NCI-H2081 treated with DMSO at 0.1 percent for 48 hours (cell line): ENCODE measurements at places on chromosomes 12 and 14.

GRCh38 chr14:98290596-98290995 lies 981.4 kb downstream of the BCL11B start:
- DNase-seq, result no peak

DNA sequence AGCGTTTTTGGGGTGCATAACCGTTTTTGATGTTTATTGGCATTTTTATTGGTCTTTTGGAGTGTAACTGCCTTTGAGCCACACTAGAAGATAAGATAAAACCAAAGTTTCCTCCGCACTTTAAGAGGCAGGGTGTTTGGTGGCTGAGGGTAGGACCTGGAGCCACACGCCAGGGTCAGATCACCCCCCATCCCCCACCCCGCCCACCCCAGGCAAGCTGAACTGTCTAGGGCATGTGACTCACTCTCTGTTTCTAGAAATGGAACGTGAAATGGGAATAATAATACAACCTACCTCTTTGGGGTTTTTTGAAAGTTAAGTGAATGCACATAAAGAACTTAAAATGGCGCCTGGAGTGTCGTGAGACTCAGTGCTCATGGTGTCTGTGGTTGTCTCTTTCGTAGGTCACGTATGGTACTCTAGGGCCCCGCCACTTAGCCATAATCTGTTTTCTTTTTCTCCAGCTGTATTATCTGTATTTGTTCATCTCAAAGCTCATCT lies 56.0 kb downstream of the PPP2R5C start:
- no peak for DNase-seq

DNA sequence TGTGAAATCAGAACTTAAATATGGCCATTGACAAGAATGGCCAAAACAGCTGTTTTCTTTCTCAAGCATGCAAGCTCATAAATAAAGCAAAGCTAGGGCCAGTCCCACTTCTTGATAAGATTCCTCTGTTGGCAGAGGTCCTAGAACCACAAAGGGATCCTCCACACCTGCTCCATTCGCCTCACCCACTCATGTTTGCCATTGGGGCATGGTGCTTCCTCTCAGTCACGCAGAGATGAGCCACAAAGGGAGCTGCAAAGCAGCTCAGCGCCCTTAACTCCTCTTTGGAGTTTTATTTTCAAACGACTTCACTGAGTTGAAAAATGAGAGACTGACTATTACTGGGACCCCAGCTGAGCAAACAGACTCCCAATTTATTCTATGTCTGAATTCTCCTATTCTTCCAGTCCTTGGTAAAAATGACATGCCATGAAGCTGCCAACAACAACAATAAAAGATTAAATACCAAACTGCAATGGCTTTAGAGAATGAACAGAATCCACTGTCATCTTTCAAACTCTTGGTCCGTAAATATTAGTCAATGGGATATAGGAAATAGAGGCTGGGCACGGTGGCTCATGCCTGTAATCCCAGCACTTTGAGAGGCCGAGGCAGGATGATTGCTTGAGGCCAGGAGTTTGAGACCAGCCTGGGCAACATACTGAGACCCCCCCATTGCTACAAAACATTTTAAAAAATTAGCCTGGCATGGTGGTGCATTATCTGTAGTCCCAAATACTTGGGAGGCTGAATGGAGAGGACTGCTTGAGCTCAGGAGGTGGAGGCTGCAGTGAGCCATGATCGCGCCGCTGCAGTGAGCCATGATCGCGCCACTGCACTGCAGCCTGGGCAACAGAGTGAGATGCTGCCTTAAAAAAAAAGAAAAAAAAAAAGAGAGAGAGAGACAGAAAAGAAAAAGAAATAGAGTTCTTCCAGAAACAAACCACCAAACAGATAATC lies 16.4 kb downstream of the MANSC1 start:
- DNase-seq, result peak; percentile 70

- DNase-seq, result no peak
These were observed 10.9 kb upstream of the RIN3 start for GRCh38 chr14:92502541-92503286.

DNA sequence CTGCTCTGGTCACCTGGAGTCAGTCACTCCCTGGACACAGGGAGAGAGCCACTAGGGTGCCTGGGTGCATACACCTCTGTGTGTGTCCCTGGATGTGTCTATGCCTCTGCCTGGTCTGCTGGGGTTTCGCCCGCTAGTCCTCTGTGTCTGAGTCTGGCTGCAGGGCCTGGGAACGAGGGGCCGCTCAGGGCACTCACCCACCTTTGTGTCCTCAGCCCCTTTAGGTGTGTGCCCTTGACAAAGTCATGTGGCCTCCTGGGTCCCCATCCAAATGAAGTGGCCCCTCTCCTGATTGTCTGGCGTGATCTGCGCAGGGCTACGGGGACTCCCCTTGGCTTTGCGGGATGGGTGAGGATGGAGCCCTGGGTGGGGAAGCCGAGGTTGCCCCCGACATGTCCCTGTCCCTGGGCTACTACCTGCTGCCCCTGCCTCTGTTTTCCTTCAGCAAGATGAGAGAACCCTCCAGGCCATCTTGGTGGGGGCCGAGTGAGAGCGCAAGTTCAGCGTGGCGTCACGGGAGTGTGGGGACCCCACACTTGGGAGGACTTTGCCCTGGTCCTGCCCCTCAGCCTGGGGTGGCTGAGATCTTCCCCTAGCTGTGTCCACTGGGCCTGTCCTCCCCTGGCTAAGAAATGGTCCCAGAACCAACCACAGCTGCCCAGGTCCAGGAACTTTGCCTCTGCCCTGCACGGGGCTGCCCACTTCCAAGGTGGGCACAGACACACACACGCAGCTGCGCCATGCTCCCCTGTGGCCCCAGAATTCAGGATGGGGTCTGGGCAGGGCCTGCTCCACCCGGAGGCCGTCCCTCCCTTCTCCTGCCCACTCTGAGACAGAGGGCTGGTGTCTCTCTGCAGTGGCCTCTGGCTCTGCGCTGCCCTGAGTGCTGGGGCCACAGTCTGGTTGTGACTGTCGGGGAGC lies 2.7 kb upstream of the AHNAK2 start:
- DNase-seq, result no peak

DNA sequence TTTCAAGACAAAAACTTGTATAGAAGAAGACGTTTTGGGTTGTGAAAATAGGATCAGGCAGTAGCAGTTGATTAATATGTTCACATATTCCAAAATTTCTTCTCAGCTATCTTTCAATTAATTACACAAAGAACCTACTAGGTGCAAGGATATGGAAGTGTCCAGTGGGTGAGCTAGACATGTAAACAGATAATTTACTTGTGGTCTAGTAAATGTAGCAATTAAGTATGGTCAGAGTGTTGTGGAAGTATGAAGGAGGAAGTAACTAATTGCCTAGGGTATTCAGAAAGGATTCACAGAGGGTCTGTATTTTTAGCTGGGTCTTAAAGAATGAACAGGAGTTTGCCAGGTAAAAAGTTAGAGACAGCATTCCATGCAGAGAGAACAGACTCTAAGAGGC lies 5.9 kb downstream of the GOLGA5 start:
- no peak for DNase-seq

GRCh38 chr14:100683578-100683977 lies 43.1 kb upstream of the DLK1 start:
- DNase-seq, result no peak

DNA sequence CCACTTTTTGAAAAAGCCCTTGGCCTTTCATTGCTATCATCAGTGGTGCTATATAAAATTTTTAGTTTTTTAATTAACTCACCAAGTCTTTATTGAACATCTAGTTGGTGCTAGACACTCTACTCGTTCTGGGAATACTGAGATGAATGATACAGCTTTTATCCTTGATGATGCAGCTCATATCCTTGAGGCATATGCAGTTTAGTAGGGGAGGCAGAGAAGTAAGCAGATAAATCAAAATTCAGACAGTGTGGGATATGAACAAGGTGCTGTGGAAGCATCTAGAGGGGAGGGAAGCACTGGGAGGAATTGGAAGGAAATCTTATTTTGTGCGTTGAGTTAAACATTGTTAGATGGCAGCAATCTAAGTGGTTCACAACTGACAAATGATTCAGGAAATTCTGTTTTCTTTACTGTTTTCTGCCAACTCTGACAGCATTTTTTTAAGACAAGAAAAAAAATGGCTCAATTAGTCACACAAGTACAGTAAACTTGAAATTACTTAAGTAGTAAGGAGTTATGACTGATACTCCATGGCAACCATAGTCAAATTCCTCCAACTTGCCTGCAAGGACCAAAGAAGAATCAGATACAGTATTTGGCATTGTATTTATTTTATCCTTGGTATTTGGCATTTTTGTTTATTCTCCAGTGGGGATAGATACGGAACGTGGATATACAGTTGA lies 119.2 kb downstream of the TMTC2 start:
- no peak for DNase-seq

GRCh38 chr14:100714258-100714892 lies 12.3 kb upstream of the DLK1 start:
- no peak for DNase-seq

DNA sequence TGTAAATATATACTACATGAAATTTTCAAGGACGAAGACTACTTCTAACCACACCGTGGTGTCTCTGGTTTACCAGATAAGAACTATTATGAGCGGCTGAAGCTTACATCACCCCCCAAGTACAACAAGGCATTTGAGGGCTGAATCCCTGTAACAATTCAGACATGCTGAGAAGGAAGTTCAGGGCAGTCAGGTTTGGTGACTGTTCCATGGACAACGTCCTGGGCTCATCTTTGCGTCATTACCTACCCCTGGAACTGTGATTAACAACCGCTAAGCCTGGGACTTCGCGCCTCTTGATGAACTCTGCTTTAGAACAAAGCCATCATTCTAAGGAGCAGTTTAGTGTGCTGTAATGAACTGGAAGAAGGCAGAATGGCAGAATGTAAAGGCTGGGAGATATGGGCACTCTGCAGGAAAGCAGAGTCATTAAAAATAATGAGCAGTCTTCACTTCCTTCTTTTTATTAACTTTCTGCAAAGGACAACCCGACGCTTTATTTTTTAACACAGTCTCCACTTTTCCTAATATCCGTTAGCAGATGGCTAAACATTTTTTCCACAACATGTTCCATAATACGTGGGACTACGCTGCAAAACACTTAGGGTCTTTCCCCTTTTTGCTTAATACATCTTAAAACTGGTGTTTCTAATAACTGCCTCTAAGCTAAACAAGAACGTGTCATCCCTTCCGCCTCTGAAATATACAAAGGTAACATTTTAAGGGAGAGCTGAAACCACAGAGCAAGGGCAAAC lies 263.2 kb downstream of the ADAMTS20 start:
- no peak for DNase-seq

- DNase-seq, result no peak
These were observed 9.0 kb downstream of the TMBIM6 start for GRCh38 chr12:49750027-49750995.

GRCh38 chr14:81342850-81343580 lies 57.1 kb downstream of the STON2 start:
- DNase-seq, result no peak

DNA sequence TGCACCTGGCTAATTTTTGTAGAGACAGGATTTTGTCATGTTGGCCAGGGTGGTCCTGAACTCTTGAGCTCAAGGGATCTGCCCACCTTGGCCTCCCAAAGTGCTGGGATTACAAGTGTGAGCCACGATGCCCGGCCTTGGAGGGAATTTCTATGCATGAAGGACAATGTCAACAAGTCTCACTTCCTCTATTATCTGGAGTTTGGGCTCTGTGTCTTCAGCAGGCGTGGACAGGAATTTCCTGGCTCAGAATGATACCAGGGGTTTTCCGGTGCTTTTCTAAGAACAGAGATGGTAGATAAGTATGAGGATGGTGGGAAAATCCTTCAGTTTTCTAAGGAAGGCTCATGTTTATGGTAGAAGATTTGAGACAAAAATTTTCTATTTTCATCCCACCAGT lies 75.0 kb upstream of the CCDC60 start:
- no peak for DNase-seq

DNA sequence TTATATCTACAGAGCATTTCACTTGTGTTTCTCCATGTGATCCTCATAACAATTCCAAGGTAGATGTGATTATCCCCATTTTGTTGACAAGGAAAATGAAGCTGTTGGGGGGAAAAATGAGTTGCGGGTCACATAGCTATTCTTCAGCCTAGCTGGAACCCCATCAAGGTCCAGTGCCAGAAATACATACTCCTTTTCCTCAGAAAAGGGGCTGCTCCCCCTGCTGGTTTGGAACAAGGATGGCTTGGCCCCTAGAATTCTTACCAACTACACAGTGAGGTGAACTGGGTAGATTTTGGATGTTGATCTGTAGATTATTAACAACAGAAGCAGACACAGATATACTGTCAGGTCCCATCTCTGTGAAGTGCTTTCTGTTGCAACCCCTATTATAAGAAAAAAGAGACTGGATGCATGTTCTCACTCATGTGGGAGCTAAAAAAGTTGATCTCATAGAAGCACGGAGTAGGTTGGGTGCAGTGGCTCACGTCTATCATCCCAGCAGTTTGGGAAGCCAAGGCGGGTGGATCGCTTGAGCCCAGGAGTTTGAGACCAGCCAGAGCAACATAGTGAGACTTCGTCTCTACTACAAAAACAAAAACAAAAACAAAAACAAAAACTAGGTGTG lies 8.9 kb downstream of the IKZF4 start:
- DNase-seq, result no peak

DNA sequence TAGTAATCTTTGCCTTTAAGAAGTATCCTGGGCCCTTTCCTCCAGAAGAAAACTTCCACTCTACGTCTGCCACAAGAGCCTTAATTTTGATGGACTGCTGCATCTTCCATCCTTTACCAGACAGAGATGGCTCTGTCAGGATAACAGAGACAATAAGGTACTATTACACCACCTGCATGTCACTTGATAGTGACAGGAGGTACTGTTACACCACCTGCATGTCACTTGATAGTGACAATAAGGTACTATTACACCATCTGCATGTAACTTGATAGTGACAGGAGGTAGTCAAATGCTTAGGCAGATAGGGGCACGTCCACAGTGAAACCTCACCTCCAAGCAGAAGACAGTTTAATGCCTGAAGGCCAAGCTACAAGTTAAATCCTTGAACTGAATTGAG lies 13.9 kb downstream of the OR6C74 start:
- no peak for DNase-seq

- DNase-seq, result no peak
These were observed 80.9 kb downstream of the ACACB start for GRCh38 chr12:109197327-109197726.

DNA sequence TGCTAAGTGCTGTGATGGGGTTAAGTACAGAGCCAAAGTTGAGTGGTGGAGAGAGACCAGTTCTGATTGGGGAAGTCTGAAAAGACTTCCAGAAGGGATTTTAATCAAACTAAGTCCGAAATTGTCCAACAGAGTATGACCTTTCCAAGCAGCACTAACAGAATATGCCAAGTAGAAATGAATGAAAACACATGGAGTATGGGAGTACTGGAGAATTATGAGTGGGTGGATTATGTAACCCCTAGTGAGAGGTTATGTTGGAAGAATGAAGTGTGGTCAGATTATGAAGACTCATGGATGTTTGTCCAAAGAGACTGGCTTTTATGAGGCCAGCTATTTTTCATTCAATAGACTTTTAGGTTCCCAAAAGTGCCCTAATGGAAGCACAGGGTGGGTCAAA lies 94.0 kb upstream of the PLEKHA5 start:
- no peak for DNase-seq

DNA sequence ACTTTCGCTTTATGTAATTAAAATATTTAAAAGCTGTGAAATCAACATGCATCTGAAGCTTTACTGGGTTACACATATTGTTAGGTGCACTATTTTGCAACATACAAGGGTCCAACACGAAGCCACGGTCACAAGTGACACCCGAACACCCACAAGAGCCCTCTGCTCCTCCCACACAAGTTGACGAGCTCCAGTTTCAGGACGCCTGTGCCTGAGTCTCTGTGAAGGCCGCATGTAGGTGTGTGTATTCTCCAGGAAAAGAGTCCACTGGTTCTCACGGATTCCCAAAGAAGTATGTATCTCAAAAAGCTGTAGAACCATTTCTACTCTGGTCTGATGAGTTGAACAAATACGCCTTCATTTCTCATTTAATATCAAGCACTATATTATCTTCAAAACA lies 12.0 kb downstream of the SLC15A4 start:
- no peak for DNase-seq
